ENCODE measurements at places on chromosomes 12 and 14.

- DNase-seq: peak; percentile 63
These were observed 2.5 kb upstream of the TEP1 start for GRCh38 chr14:20415782-20416206.

GRCh38 chr12:124386059-124386458 is 91.2 kb downstream of the RFLNA start:
- no peak for DNase-seq

GRCh38 chr12:77485961-77486854 is 344.5 kb upstream of the NAV3 start:
- no peak for DNase-seq

GRCh38 chr12:123242116-123242904 is 9.1 kb downstream of the MTRFR start:
- DNase-seq: peak; percentile 28

GRCh38 chr12:99390707-99391106 is 256.8 kb upstream of the GARIN6 start:
- no peak for DNase-seq

DNA sequence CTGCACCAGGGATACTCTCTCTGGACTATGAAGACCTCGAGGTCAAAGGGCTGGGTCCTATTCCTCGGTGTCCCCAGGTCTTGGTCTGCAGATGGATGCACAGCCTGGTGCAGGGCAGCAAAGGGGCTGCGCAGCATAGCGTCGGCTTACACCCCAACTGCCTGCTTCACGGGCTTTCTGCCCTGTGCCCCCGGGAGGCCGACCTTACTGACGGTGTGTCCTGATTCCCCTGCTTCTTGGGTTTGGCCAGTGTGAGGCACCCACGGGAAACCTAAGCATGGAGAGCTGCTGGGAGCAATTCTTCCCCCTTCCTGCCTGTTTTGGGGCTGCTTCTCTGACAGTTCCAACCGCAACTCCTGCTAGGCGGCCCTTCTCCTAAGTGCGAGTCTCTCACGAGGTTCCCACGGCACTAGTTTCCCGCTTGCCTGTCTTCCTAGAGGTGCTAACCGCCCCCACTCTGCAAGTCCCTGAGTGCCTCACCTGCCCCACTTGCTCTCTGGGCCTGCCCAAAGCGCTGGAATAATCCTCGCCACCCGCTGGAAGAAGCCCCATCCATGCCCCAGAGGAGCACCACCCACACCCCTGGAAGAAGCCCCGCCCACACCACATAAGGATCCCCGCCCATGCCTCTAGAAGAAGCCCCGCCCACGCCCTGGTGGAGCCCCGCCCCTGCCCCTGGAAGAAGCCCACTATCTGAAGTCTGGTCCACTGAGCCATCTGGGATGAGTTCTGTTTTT is 54.0 kb downstream of the PRIMA1 start:
- DNase-seq: no peak

GRCh38 chr14:23828001-23828400 is 125.6 kb upstream of the DHRS4 start:
- DNase-seq: no peak

- peak; percentile 21 for DNase-seq
These were observed 299.1 kb upstream of the AMIGO2 start for GRCh38 chr12:47378907-47379306.

GRCh38 chr14:102020058-102020971 is 55.9 kb downstream of the DYNC1H1 start:
- DNase-seq: no peak

DNA sequence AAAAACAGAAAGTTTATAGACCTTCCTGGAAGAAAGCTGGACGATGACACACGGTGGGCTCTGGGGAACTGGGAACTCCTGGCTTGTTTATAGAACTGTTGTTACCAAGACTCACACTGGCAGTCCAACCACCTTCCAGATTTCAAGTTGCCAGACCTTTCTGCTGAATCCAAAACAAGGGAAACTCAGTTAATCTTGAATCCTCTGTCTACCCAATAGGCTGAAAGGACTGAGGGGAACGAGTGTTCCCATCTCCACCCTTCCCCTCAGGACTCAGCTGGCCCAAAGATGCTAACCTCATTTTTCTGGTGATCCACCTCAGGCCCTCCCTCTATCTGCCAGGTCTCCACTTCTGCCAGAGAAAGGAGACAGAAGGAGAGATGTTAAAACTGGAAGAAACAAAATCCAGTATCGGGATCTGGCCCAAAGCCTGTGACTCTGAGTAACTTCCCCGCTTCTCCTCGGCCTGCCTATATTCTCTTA is 231.4 kb downstream of the ANO2 start:
- no peak for DNase-seq

DNA sequence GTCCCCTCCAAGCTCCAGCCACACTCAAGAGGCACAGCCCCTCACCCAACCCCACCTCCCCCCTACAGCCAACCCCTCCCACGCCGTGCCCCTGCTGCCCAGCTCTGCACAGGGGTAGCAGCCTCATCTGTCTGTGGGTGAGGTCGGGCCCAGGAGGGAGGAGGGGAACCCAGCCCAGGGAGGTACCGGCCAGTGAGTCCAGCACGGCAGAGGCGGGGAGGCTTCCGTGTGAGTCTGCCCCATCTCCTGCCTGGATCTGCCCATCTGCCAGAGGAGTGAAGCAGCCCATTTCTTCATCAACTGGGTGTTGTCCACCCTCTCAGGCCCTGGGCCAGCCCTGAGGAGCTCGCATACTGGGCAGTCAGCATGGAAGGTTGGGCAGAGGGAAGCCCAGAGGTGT is 54.2 kb downstream of the CCNK start:
- no peak for DNase-seq

DNA sequence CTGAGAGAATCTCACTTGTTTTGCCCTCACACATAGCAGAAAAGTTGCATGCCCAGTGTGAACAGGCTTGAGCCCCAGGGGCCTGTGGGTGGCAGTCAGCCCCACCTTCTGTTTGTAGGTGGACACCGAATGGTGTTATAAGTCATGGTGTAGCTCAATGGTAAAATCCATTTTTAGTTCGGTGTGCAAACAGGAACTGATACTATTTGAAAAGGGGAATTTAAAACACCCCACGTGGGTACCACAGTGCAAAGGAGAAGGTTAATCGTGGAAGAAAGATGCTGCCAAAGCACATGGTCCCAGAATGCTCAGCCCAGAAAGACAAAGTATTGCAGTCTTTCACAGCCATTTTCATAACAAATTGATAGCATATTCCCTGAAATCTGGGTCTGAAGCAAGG is 71.8 kb upstream of the GZMB start:
- DNase-seq: peak; percentile 60

GRCh38 chr14:93548102-93548843 is 117.5 kb downstream of the UNC79 start:
- DNase-seq: no peak

GRCh38 chr12:70007687-70008086 is 182.7 kb downstream of the MYRFL start:
- no peak for DNase-seq

DNA sequence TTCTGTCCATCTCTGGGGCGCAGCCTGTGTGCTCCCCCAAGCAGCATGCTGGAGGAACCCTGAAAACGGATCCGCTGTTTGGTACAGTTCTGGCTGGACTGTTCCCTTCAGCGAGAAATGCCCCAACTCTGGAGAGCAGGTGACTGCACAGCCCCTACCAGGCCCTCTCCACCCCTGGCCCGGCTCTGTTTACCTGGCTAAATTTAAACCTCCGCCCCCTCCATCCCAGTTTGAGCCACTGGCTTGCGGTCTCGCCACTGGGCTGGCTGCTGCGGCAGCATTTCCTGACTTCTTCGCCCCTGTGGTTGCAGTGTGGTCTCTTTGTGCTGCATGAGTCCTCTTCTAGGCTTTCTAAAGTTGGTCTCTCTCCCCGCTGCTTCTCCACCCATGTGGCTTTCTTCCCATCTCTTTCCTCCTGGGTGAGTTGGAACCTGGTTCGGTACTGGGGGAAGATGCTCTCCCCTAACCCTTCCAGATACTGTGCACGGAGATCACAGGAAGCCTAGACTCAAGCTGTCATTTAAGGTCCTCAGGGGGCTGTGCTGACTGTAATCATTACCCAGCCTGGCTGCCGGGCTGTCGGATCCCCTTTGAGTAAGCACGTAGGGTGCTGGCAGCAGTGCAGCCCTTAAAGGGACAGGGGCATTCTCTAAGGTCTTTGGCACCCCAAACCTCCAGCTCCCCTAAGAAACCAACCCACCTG is 60.6 kb downstream of the FBXL14 start:
- no peak for DNase-seq

- DNase-seq: no peak
These were observed 84.0 kb downstream of the LRP6 start for GRCh38 chr12:12182703-12183365.

DNA sequence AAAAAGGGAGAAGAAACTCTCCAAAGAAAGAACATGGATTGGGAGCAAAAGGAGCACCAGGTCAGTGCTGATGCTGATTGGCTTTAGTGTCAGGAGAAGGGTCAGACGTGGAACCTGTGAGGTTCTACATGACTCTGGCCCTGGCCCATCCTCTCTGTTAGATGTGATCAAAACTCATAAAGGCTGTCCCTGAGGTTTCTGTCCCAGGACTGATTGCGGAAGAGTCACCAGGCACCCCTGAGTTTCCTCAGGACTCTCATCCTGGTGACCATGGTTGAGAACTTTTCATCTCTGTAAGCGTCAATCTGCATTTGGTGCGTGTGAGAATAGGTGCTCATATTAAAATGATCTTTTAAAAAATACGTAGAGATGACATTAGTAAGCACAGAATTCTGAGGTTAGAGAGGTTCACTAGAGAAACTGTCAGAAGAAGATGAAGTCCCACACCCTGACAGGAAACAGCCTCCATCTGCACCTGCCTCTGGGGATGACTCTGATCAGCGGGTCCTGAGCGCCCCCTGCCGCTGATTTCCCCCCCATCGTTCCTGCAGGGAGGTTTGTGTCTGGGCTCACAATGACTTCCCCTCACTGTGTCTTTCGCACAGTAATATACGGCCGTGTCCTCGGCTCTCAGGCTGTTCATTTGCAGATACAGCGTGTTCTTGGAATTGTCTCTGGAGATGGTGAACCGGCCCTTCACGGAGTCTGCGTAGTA is 741.8 kb downstream of the TMEM121 start:
- DNase-seq: peak; percentile 49

DNA sequence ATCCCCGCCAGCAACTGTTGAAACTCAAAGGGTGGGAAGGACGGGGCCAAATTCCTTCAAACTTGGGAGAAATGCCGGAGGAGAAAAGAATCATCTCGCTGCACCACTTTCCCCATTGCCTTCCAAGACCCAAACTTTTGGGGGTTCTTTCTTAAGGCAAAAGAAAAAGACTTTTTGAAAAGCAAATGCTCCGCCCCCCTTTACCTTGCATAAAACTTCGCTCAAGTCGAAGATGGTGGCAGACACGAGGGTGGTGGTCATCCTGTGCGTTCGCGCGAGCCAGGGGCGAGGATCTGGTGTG is 239 bp downstream of the ZFP36L1 start:
- no peak for DNase-seq

- no peak for DNase-seq
These were observed 50.1 kb downstream of the RASSF3 start for GRCh38 chr12:64660237-64661018.

DNA sequence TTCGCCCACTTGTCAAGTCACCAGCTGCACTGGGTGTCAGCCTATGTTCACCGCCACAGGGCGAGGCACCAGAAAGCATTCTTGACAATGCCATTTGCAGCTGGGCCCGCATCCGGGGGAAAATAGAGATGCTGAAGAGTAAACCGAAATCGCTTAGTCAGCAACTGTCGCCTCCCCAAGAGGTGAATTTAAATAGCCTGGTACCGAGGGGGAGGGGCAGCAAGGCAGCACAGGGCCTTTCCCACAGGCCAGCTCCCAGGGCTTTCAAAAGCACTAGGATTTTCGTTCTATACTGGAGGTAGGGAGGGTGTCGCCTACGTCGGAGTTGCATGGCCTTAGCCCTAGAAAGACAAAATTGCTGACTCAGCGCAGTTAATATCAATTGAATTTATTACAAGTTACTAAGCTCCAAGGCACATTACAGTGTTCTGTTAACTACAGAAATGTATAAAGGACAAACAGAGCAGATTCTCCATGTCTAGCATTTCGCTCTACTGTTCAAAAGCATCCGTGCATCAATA is 4.3 kb downstream of the IRF2BPL start:
- DNase-seq: no peak

- no peak for DNase-seq
These were observed 376.3 kb downstream of the FUT8 start for GRCh38 chr14:65788876-65789275.

DNA sequence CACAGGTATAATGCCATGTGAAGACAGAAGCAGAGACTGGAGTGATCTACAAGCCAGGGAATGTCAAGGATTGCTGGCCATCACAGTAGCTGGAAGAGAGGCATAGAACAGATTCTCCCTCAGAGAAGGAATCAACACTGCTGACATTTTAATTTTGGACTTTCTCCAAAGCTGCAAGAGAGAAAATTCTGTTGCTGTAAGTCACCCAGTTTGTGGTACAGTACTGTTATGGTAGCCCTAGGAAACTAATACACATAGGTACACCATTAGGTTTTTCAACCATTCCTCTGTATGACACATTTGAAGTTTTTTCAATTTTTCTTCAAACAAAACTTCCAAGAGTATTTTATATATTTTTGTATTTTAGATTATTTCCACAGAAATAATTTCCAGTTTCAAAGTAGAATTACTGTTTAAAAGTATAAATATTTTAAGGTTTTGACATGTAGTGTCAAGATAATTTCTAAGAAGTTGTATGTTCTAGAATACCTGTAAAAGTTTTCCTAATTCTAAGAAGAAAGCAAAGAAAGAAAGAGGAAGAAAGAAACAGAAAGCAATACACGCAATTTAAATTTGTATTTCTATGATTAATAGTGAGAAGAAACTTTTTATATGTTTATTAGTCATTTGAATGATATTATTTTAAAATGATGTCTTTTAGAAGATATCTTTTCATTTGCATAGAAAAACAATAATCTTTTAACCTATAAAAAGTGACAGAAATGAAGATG is 64.9 kb upstream of the CATSPERB start:
- no peak for DNase-seq

DNA sequence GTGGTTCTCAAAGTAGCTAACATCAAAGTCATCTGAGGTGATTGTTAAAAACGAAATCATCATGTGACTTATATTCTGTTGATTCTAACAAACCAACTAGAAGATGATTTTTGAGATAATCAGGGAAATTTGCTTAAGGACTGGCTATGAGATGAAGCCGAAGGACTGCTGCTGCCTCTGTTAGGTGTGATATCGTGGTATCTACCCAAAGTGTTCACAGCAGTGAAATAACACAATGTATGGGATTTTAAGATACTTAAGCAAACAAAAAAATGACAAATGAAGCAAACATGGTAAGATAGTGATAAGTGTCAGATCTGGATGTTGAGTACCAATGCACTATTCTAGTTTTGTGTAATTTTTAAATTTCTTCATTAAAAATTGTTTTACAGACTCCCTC is 59.1 kb downstream of the GXYLT1 start:
- no peak for DNase-seq

GRCh38 chr12:124832856-124833255 is 30.8 kb downstream of the SCARB1 start:
- no peak for DNase-seq
